ENCODE measurements at places on chromosomes 11 and 22.

DNA sequence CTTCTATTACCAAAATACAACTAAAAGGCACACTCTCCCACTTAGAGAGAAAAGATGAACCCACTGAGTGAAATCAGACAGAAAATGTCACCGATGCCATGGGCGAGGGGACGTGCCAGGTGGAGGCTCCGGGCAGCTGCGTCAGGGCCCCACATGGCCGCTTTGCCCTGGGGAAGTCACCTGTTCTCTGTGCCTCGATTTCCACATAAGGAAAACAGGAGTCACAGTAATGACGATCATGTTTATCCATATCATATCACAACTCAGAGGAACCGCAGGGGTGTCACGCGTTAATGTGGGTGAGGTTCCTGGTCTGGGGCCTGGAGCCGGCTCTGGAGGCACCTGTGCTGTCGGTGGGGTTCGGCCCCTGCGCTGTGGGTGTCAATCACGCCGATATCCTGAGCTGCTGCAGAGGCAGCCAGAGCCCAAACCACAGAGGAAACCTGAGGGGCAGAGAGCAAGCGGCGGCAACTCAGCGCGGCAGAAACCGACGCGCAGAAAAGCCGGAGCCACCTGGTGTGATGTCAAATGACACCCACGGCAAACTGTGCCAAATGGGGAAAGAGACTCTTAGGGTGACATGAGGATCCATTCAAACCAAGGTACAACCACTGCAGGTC is 243.7 kb downstream of the BRD1 start:
- DNase-seq: no peak

DNA sequence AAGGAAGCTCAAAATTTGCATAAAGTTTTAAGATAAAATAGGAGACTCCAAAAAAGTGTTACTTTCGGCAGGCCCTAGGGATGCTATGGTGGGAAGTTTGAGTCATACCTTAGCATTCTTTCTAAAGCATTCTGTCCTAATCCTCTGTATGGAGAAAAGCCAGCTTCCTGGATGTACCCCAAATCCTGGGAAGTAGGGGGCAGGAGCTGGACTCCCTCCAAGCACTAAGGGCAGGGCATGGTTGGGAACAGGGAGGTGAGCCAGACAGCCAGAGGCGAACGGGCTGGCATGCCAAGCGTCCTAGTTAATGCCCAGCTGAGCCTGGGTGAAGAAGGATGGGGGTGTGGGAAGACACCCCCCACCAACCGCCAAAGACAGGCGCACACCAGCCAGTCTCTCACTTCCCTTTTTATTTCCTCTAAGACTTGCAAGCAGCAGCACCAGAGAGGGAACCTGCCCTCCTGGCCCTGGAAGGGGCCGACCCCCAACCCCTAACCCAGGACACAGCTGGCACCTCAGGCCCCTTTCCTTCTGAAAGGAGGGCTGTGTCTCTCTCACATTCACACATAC is 23.9 kb downstream of the RTN4RL2 start:
- no peak for DNase-seq

DNA sequence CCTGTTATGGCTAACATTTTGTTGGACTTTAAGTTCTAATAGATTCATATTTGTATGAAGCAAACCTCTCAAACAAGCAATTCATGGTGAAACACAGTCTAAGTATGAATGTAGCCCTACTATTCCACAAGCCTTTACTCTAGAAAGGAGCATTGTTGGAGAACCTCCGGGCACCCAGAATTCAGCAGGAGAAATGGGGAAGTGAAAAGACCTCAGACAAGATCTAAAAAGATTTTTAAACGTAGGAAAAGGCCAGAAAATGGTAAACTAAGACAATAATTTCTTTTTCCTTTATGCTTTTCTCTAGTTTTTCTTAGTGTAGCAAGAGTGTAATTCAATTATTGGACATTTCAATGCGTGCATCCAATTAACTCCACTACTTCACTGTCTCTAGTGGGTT is 426.4 kb downstream of the INSC start:
- DNase-seq: no peak

GRCh38 chr11:94814272-94814976 is 46.3 kb downstream of the AMOTL1 start:
- DNase-seq: no peak

DNA sequence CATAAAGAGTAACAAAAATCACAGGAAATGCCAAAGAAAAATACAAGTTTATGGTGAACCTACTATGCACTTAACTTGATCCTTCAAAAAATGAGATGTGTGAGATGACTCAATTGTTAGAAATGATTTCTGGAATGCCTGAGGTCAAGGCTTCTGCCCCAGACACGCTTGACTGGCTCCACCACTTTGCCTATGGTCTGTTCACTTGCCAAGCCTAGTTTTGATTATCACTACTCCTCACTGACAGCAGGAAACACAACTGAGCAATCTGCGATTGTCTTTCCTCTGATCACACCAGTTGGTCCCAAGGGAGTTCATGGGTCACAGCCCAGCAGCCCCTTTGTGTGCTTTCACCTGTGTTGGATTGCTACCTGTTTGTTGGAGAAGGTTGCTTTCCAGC is 20.6 kb upstream of the PRDM10 start:
- DNase-seq: no peak

DNA sequence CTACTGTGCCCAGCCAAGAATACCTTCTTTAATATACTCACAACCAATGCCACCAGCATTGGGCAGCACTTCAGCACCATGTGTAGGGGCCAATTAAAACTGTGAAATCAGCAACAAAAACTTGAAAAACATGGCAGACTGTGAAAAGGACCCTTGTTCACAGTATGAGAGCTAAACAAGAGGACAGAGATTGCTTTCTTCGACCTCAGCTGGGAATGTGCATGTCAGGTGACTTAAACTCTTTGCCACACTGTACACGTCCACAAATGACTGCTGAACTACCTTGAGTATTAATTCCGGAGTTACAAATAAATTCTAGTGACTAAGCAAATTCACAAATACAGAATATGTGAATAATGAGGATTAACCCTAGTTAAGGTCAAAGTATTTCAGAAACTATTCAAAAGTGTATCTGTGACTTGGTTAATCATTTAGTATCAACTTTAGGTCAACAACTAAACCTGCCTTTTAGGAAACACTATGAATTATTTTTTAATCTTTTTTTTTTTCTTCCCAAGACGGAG is 33.0 kb downstream of the DDX6 start:
- DNase-seq: no peak

- no peak for DNase-seq
These were observed 7.0 kb downstream of the OR9G1 start for GRCh38 chr11:56705784-56706396.

- no peak for DNase-seq
These were observed 14.9 kb downstream of the XKR3 start for GRCh38 chr22:16810188-16810802.

DNA sequence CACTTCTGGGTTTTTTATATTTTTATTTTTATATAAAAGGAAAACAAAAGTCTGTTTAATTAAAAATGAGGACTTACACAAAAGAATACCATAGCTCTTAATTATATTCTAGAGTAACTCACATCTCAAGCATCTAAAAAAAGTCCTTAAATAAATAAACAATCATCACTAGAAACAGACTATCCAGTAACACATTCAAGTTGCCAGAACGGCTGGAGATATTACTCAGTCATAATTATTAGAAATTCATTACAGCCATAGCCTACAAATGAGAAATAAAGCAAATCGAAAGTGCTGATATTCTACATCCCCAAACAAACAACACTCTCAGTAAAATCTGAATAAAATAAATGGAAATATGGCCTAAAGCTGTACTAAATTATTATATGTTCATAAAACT is 182.5 kb upstream of the C11orf58 start:
- no peak for DNase-seq

DNA sequence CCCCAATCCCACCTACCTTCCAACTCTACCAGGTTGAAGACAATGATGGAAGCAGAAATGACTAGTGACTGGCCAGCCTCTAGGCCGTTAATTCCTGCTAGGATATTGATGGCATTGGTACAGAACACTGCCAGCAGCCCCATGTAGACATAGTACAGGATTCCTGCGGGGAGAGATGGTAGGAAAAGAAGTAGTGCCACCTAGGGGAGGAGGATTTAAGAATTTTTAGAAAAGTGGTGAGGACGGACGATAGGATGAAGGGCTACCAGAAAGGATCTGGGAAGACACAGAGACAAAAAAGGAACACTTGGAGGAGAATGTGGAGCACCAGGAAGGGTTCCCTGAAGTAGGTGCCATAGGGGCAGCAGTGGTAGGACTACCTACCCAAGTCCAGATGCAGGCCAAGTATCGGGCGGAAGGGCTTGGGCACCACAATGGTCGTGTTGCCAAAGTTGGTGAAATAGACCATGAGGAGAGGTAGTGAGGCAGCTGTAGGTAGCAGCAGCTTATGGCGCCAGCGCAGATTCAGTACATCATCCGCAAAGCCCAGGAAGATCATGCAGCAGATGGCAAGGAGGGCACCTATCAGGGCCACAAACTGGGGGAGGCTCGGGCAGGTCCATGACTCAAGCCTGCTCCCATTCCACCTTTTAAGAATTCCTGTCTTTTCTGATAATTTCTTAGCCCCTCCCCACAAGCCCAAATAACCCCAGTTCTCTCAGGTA is 1.2 kb downstream of the DPAGT1 start:
- no peak for DNase-seq

DNA sequence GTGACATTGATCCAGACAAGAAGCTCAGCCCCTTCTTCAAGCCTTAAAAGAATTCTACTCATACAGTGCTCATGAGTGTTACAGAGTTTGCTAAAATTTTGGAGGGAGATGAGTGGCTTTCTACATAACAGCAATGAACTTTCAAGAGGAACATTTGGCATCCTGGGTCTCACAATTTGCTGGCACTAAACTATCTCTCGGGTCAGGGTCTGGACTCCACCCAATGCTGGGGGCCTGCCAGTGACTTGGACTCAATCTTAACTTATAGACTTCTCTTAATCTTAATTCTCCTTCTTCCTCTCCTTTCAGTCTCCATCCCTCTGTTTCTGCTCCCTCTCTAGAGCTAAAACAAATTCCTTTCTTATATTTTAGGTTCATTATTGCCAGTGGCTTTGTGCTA is 317.9 kb downstream of the TMEM135 start:
- DNase-seq: no peak

- DNase-seq: no peak
These were observed 114.2 kb upstream of the CADM1 start for GRCh38 chr11:115618428-115618827.

GRCh38 chr11:27238811-27239210 is 124.2 kb downstream of the CCDC34 start:
- no peak for DNase-seq

GRCh38 chr11:131474947-131475346 is 104.5 kb downstream of the NTM start:
- DNase-seq: no peak

GRCh38 chr22:37277384-37277783 is 4.9 kb upstream of the CYTH4 start:
- no peak for DNase-seq

DNA sequence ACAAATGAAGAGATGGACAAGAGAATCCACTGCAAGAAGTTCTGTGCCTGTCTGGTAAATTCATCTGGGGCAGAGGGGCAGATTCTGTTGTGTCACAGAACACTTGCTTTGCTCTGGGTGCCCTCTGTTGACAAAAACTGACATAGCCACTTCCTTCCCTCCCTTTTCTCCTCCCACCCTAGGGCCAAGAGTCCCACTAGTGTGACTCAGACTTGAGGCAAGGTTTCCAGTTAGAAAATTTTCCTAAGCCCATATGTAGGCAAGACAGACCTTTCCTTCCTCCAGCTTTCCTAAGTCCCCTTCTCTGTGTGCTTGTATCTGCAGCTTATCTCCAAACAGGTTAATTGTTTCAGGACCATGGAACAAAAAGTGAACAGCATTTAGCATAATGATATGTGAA is 106.8 kb downstream of the RBFOX2 start:
- DNase-seq: no peak

DNA sequence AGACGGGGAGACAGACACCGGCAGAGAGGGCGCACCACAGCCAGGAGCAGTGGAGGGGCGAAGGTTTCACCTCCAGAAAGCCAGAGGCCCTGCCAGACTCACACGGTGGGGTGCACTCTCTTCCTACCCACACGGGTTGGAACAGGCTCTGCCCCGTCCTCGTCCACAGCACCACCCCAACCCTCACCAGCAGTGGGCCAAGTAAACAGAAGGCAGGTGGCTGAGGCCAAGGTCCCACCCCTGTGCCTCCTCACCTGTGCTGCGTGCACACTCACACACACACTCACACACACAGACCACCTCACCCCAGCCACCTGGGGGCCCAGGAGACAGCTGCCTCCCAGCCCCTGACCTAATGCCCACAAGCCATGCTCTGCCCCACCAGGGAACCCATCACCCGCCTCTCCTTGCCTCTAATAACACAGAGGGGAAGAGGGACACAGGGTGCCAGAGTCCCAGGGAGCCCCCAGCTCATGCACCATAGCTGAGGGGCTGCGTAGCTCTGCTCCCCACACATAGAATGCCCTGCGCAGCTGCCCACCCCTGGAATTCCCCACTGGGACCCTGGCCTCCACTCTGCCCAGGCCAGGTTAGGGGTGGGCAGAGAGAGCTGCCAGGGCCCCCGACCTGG is 3.1 kb downstream of the CYB5R3 start:
- no peak for DNase-seq

DNA sequence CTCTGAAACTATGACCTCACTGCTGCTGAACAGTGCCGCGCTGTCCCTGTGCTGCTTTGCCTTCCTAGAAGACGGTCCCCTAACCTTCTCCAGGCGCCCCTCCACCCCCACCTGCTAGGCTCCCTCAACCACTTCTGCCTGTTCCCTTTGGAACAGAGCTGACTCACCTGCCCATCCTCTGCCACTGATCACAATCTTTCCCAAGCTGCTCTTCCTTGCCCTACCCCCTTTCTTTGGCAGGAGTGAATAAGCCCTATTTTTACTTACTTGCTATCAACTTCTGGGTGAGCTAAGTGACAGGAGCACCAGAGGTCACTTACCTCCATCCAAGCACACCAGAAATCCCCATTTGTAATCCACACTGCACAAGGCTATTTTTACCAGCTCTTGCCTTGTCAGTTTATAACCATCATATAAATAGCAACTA is 116.0 kb upstream of the BID start:
- no peak for DNase-seq

GRCh38 chr22:21920341-21921183 is 32.1 kb downstream of the PPM1F start:
- no peak for DNase-seq

DNA sequence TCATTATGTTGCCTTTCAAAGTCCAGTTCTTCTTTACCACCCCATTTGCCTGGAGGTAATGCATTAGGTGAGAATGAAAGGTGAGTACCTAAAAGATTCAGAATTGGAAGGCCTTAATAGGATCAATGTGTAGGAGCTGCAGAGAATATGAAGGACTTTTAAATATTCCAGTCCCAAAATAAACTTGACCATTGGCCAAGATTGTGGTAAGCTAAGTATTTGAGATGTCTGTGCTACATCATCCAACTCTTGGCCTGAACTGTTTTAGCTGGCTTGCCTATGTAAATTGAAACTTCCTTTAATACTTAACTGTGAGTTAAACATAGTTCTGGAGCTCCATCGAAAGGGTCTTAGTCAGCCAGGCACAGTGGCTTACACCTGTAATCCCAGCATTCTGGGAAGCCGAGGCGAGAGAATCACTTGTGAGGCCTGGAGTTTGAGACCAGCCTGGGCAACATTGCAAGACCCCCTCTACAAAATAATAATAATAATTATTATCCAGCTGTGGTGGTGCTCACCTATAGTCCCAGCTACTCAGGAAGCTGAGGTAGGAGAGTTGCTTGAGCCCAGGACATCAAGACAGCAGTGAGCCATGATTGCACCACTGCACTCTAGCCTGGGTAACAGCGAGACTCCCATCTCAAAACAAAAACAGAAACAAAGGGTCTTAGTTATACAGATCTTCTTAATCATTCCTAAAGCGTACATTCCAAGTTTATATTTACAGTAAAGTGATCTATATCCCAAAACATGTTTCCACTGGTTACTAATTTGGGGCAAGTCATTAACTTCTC is 29.8 kb downstream of the MTMR3 start:
- no peak for DNase-seq

GRCh38 chr22:41682033-41682807 is 6.4 kb downstream of the SNU13 start:
- DNase-seq: peak; percentile 61

Data from stimulated activated CD8-positive, alpha-beta memory T cell treated with anti-CD3 and anti-CD28 coated beads, Interleukin-4, amount 100 ng/mL, for 1 hour (primary cell).